ENCODE measurements at places on chromosomes 3 and 15.

DNA sequence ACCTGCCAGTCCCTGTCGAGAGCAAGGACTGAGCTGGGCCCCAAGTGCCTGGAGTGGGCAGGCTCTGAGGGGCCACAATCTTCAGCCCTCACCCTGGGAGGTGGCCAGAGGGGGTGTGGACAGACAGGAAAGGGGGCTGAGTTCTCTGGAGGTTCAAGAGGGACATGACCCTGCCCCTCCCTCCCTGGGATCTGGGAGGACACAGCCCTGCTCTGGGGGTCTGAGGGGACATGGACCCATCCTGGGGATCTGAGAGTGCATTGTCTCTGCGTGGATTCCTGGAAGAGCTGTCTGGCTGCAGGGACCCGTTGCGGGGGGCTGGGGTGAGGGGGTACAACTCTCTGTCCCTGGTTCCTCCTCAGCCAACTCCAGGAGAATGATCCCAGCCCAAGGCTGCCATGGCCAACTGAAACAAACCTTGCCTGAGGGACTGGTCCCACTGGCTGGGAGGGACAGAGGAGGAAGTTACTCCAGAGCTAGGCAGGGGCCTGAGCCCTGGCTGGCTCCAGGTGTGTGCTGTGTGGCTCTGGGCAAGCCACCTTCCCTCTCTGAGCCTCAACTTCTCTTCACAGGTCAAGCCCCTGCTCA lies 29.0 kb downstream of the PTH1R start:
- no peak for DNase-seq

GRCh38 chr3:29853841-29854397 lies 573.0 kb downstream of the RBMS3 start:
- DNase-seq = no peak

DNA sequence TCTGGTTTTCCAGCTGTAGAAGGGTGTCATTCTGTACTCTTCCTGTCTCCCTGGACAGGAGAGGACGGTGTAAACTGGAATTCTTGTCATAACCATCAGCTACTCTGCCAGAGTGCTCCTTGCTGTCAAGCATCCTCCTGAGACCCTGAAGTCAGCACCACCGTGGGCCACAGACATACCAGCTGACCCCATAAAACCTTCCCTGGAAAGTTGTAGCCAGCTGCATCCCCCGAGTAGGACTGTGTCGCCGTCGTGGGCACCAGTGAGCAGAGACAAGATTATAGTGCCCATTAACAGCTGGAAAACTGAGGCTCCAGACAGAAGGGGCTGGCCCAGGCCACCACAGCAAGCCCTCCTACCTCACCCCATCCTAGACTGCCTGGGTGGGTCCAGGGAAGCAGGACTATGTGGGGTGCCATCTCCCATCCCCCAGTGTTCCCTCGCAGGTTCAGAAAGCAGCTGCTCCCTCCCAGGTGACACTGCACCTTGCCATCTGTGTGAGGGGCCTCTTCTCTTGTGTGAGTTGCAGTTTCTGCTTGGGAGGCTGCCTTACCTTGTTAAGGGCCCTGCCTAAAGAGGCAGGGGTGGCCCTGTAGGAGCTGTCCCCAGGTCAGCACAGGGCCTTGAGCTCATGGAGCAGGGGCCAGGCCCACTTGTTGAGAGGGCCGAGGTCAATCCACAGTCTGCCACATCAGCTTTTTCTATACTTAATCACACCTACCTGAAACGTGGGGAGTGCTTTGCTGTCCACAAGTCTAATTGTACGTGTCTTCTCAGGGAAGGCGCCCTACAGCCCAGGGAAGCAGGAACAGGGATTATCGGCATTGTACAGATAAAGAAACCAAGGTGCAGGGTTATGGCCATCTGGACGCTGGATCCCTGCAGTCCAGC lies 191.9 kb upstream of the LINGO1 start:
- DNase-seq = no peak

DNA sequence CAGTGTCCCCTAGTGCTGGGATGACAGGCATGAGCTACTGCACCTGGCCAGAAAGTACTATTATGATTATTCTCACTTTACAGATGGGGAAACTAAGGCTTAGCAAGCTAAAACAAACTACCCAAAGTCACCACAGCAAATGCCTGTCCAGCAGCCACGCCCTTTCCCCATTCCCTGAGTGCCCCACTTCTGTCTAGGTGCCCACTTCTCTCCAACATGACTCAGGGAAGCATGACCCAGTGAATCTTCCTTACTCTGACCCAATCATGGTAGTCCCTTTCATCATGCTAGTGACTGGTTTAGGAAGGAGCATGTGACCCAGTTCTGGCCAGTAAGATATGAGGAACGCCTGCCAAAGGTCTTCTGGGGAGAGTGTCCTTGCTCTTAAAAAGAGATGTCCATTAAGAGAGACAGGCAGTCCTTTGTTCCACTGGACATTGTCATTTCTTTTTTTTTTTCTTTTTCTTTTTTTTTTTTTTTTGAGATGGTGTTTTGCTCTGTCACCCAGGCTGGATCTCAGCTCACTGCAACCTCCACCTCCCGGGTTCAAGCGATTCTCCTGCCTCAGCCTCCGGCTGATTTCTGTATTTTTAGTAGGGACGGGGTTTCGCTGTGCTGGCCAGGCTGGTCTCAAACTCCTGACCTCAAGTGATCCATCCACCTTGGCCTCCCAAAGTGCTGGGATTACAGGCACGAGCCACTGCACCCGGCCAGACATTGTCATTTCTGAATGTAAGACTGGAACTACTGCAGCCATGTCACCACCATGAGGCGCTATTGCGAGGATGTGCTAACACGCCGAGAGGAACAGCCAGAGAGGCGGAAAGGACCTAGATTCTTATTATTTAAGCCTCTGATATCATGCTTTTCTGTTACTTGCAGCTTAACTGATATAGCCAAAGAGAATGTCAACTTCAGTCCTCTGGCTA lies 19.8 kb downstream of the MEGF11 start:
- DNase-seq = no peak

- DNase-seq = no peak
Measured at GRCh38 chr3:28569357-28569756, 220.7 kb upstream of the AZI2 start.

DNA sequence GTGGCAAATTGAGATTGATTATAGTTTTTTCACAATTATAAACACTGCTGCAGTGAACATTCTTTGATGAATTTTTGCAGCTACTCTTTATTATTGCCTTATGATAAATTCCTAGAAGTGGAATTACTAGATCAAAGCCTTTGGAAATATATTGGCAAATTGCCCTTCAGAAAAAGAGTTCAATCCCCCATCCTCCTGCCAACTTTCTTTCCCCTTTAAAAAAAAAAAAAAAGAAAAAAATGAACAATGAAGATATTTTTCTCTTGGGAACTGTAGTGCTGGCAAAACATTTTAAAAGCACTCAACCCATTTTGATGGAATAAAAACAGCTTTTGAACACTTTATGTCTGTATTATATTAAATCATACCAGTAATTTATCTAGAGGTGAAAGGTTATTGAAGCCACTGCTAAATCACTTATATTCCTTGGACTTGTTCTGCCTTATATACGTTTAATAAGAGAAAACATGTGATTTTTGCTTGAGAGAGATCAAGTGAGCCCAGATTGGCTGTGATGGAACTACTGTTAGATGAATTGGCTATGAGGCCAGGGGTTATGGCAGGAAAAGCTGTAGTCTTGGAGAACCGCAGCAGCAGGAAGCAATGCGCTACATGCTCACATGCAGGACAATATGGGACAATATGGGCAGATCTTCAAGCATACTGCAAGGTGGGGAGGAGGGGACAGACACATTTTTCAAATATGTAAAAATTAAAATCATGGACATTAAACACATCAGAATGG lies 212.8 kb upstream of the C2CD4B start:
- no peak for DNase-seq

DNA sequence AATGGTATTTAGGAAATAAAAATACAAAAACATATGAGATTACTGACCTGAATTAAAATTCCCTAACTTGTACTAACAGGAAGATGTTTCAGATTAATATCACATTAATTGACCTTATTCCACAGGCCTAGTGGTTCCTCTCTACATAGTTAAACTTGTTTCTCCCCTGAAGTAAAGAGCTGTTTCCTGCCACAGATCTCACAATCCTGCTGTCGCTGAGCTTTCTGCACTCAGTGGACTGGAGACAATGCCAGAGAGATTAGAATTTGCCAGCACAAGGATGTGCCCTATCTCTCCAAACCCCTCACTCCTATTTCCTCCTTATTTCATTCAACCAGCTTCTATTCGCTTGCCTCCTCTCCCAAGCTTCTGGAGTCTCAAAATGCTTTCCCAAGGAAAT lies 130.6 kb downstream of the CTNNB1 start:
- no peak for DNase-seq

GRCh38 chr3:9185701-9186100 lies 63.7 kb downstream of the SRGAP3 start:
- no peak for DNase-seq

GRCh38 chr3:156218353-156218744 lies 98.0 kb downstream of the KCNAB1 start:
- no peak for DNase-seq

DNA sequence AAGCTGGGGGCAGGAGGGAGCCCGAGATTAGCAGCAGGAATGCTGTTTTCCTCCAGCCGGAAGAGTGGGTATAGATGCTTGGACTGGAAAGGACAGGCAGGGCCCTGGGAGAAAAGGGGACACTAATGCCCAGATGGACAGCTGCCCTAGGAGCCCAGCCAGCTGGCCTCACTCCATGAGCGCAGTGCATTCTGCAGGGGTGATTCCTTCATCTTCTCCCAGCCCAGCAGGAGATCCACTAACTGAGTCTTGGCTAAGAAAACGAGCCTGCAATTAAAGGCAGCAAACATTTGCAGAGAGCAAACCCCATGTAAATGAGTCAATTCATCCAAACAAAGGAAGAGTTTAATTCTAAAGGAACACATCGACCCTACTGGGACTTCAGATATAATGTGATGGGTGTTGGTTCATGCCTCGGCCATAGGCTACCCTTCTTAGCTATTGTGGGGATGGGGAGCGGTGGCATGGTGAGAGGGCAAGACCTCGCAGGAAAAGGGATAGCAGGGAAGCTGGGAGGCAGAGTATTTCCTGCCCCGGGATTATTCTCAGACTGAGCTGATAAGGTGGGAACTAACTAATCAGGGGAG lies 13.3 kb upstream of the MINAR1 start:
- DNase-seq = no peak

DNA sequence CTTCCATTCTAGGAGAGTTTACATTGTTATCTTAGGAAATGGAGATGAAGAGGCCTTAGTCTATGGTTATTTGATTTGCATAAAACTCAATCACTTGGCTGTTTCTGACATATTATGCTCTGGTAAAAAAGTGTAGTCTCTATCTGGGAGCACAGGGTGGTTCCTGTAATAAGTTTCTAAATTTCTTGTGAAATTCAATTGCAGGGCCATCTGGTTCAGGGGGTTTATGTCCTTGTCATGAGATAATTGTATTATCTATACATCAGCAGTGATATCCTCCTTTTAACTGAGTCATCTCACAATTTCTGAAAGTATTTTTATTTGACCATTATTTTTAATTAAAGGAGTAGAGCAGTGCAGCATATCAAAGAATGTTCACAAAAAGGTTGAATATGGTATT lies 203.3 kb downstream of the MFSD1 start:
- no peak for DNase-seq

DNA sequence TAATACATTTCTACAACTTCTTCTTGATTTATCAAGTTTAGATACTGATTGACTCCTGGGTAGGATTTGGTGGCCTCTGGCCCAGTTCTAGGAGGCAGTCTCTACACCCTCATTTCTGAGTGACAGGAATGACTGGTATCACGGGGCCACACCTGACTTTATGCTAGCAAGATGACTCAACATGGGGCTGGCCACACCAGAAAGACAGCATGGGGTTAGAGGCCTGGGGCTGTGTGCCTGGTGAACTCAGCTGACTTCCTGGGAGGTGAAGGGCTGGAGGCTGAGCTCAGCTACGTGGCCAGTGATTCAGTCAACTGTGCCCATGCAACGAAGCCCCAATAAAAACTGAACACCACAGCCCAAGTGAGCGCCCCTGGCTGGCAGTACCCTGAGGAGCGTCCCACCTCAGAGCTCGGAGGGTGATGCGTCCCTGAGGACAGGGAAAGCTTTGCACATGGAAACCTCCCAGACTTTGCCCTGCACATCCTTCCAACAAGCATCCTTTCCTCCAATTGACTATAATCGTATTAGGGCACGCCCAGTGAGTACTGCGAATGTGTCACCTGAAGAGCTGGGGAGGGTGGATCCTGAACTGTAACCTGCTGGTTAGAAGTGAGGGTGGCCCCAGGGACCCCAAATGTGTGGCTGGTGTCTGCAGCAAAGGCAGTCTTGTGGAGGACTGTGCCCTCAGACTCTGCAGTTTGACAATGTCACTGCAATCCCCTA lies 57.2 kb downstream of the NIPA2 start:
- DNase-seq = no peak

- DNase-seq = peak; percentile 60
Measured at GRCh38 chr3:9932843-9933560, 632 bp upstream of the CRELD1 start.

GRCh38 chr3:72043204-72044133 lies 258.5 kb upstream of the PROK2 start:
- DNase-seq = no peak

DNA sequence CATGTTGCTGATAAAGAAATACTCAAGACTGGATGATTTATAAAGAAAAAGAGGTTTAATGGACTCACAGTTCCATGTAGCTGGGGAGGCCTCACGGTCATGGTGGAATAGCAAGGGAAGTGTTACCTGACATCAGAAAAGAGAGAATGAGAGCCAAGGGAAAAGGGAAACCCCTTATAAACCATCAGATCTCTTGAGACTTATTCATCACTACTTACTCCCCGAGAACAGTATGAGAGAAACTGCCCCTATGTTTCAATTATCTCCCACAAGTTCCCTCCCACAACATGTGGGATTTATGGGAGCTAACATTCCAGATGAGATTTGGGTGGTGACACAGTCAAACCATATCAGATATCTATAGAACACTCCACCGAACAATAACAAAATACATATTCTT lies 904.6 kb downstream of the PDCD6IP start:
- no peak for DNase-seq
